Type B pancreatic cell (in vitro differentiated cells): ENCODE measurements at places on chromosomes 5 and 9. TPM values are rescaled to one million over a fixed set of nuclear protein-coding genes. Genes with fewer than 3 reads are reported as not detected.

The GABRG2 gene
- total RNA-seq = 0.24 and 0.36 TPM in 2 replicates

The RFK gene
- 19.8 and 23.4 TPM in 2 replicates for total RNA-seq

The OGN gene
- 2.8 TPM in 1 of 2 replicates, not detected in the other for total RNA-seq

The ERBIN gene
- 57.5 and 60.2 TPM in 2 replicates for total RNA-seq

The PCDHB3 gene
- total RNA-seq = 3.9 and 5.4 TPM in 2 replicates
